ENCODE measurements at places on chromosomes 5 and 9.

- DNase-seq = no peak
These were observed 92.6 kb upstream of the GDNF start for GRCh38 chr5:37932450-37932849.

- DNase-seq = no peak
These were observed 81.0 kb upstream of the BNC2 start for GRCh38 chr9:16951502-16951901.

GRCh38 chr9:92760070-92760469 lies 4.6 kb downstream of the BICD2 start:
- no peak for DNase-seq

- no peak for DNase-seq
These were observed 66.9 kb downstream of the SEMA4D start for GRCh38 chr9:89430995-89431394.

DNA sequence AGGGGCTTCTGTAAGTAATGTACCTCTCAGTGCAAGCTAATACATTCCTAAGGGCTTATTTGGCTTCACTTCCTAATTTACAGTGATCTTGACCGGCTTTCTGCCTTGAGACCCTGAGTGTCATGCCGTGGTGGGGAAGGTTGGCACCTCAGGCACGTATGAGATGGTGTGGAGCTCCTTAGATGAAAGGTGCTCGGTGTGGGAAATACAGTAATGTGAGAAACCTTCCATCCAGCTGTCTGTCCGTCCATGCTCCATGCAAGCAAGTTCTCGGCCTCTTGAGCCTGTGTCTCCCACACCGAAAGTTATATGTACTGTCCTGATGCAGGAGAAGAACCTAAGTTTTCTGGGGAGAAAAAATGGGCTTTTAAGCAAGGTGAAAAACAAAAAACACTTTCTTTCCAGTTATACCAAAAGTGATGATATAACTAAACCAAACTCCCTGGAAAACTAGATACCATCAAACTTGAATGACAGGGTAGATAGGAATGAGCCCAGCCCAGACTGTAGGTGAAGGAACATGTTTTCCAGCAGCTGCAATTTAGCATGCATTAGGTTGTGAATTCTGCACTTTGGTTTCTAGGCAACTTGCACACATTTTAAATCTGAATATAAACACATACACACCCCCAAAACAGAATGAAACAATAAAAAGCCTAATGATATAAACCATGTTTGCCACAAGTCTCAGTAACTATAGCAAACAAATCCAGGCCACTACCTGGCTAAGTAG lies 279.6 kb downstream of the FANCC start:
- no peak for DNase-seq

DNA sequence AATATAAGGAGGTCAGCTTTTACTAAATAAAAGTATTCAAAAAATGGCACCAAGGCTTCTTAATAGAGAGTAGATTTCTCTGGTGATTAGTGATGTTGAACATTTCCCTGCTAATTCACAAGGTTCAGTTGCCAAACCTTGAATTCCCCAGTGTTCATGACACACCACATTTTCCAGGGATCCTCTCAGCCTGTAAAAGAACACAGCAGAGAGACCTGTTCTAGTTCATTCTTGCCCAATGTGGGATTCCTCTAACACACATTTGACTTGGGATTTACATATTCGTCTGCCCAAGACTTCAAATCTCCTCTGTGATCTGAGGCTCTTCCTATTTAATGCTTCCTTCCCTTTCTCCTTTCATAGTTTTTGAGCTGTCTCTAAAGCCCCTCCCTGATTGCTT lies 273.2 kb upstream of the CDH9 start:
- no peak for DNase-seq

- no peak for DNase-seq
These were observed 270.1 kb downstream of the ARHGEF28 start for GRCh38 chr5:73896097-73896496.

GRCh38 chr5:4855036-4855435 lies 285.1 kb upstream of the ADAMTS16 start:
- DNase-seq = no peak

DNA sequence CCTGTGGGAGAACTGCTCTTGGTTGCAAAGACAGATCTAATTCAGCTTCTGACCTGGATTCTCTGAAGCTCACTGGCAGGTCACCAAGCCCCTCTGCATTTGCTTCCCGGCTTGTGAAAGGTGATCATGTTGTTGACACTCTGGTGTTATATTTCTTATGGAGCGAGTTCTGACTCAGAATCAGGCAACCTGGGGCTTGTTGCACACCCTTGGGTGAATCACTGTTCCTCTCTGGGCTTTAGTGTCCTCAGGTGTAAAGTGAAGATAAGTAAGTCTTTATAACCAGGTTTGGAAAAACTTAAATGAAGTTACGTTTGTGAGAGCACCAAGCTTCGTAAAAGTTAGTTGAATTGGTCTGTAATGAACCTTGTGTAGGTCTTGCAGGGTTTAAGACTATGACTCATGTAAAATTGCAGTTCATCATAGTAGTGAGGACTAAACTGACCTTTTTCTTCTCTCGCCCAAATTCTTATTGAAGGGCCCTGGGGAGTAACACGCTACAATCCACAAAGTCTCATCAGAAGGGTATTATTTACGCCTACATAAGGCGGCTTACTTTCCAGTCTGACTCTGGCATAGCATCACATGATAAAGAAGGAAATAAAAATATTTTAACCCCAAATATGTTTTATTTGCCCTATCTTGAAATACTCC lies 218.6 kb downstream of the TMEM38B start:
- DNase-seq = no peak

- no peak for DNase-seq
These were observed 41.1 kb downstream of the ACTBL2 start for GRCh38 chr5:57441557-57441956.

GRCh38 chr5:76134646-76135045 lies 51.5 kb downstream of the SV2C start:
- DNase-seq = no peak
